Uterine smooth muscle cell (primary cell): ENCODE measurements at places on chromosomes 13 and 19. TPM values are rescaled to one million over a fixed set of nuclear protein-coding genes. Genes with fewer than 3 reads are reported as not detected.

IGFL3 gene
- total RNA-seq: not detected in 2 replicates

CEACAM7 gene
- total RNA-seq: not detected in 2 replicates

FREM2 gene
- total RNA-seq: under 0.01 TPM in 2 replicates

LCP1 gene
- total RNA-seq: 2.7 and 4.7 TPM in 2 replicates
